Activated CD4-positive, alpha-beta T cell treated with anti-CD3 and anti-CD28 coated beads, Interleukin-2, amount 10 ng/mL, durations not matched to agents 24 days and 14 days (primary cell): ENCODE measurements at places on chromosomes 2 and 18. TPM values are rescaled to one million over a fixed set of nuclear protein-coding genes. Genes with fewer than 3 reads are reported as not detected.

Gene ANKRD23
- 6.7 and 8.4 TPM in 2 replicates for total RNA-seq

Gene SPDYA
- total RNA-seq = 1.9 TPM in 2 replicates

Gene GRHL1
- 1.2 and 2.1 TPM in 2 replicates for total RNA-seq

Gene REG3G
- total RNA-seq = not detected in 2 replicates

Gene ZSWIM2
- not detected in 2 replicates for total RNA-seq

Gene GREB1
- total RNA-seq = 0.05 and 0.24 TPM in 2 replicates

Gene EVA1A
- total RNA-seq = not detected in 2 replicates

Gene CRYGB
- not detected in 2 replicates for total RNA-seq

Gene MYL12A
- 337 and 340 TPM in 2 replicates for total RNA-seq

Gene ELOA2
- not detected in 2 replicates for total RNA-seq

Gene C2orf66
- 0.17 and 0.33 TPM in 2 replicates for total RNA-seq

Gene LRRC30
- total RNA-seq = not detected in 2 replicates

Gene CFAP221
- total RNA-seq = not detected in 2 replicates

Gene KCNG2
- not detected in 2 replicates for total RNA-seq

Gene CDCA7
- total RNA-seq = 116 and 118 TPM in 2 replicates

Gene ITPRIPL1
- total RNA-seq = 51.4 and 53.9 TPM in 2 replicates

Gene GAL3ST2
- 0.52 and 1.2 TPM in 2 replicates for total RNA-seq

Gene EGR4
- 1.2 and 1.5 TPM in 2 replicates for total RNA-seq

Gene LDLRAD4
- total RNA-seq = 35.6 and 36.5 TPM in 2 replicates

Gene COL4A4
- total RNA-seq = not detected in 2 replicates

Gene STEAP3
- 0.16 and 0.19 TPM in 2 replicates for total RNA-seq

Gene PFN4
- 0.47 TPM in 1 of 2 replicates, not detected in the other for total RNA-seq

Gene DSG1
- total RNA-seq = not detected in 2 replicates

Gene GALNT13
- 0.19 TPM in 1 of 2 replicates, not detected in the other for total RNA-seq

Gene KYNU
- total RNA-seq = not detected in 2 replicates

Gene CAPN14
- 0.07 and 0.12 TPM in 2 replicates for total RNA-seq

Gene SCN7A
- total RNA-seq = not detected in 2 replicates

Gene NPPC
- 0.76 and 2.2 TPM in 2 replicates for total RNA-seq

Gene UGGT1
- 69.9 and 72.1 TPM in 2 replicates for total RNA-seq

Gene MOCOS
- total RNA-seq = 0.21 and 0.57 TPM in 2 replicates

Gene CCDC88A
- 9.5 and 9.8 TPM in 2 replicates for total RNA-seq

Gene DSG4
- total RNA-seq = not detected in 2 replicates

Gene CCBE1
- not detected in 2 replicates for total RNA-seq

Gene SLC1A4
- 12.4 and 13.1 TPM in 2 replicates for total RNA-seq

Gene LRRFIP1
- total RNA-seq = 210 and 216 TPM in 2 replicates

Gene RAMP1
- 17.6 TPM in 2 replicates for total RNA-seq

Gene IL36A
- 0.23 TPM in 1 of 2 replicates, not detected in the other for total RNA-seq

Gene TMEM163
- total RNA-seq = 0.23 TPM in 1 of 2 replicates, not detected in the other

Gene GATA6
- total RNA-seq = not detected in 2 replicates

Gene ASB18
- not detected in 2 replicates for total RNA-seq

Gene VPS4B
- total RNA-seq = 50.8 and 62.1 TPM in 2 replicates

Gene ZDBF2
- total RNA-seq = 9.9 and 10.5 TPM in 2 replicates

Gene SULT1C4
- total RNA-seq = not detected in 2 replicates

Gene PDCD1
- total RNA-seq = 79.6 and 83.3 TPM in 2 replicates

Gene PLGLB1
- total RNA-seq = 0.85 and 3.4 TPM in 2 replicates

Gene UGT1A6
- total RNA-seq = not detected in 2 replicates

Gene UGT1A8
- not detected in 2 replicates for total RNA-seq

Gene TCF23
- total RNA-seq = not detected in 2 replicates

Gene CXCR1
- total RNA-seq = not detected in 2 replicates

Gene AGXT
- total RNA-seq = not detected in 2 replicates

Gene INHBB
- not detected in 2 replicates for total RNA-seq

Gene DAW1
- not detected in 2 replicates for total RNA-seq

Gene CNDP1
- total RNA-seq = not detected in 2 replicates

Gene AQP12B
- total RNA-seq = not detected in 2 replicates

Gene PSMD14
- 111 and 113 TPM in 2 replicates for total RNA-seq

Gene CHRND
- total RNA-seq = not detected in 2 replicates
